ENCODE measurements at places on chromosomes 5 and 9.

GRCh38 chr9:101486693-101487442 is 46.8 kb upstream of the RNF20 start:
- no peak for DNase-seq

DNA sequence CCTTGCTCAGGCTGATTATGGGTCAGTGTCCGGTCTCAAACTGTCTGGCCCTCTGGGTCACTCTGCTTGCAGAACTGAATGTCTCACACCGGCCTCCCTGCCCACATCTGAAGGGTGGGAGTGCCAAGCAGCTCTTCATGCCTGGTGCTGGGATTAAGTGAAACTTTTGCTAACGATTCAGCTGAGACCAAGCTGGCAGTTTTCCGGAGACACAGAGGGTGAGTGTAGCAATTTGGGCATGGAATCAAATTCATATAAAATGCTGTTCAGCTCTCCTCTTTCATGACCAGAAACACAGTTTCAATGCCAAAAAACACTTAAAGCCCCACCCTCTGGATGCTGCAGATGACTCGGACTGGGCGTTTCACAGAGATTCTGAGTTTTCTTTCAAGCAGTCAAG is 207.5 kb downstream of the NXNL2 start:
- no peak for DNase-seq

DNA sequence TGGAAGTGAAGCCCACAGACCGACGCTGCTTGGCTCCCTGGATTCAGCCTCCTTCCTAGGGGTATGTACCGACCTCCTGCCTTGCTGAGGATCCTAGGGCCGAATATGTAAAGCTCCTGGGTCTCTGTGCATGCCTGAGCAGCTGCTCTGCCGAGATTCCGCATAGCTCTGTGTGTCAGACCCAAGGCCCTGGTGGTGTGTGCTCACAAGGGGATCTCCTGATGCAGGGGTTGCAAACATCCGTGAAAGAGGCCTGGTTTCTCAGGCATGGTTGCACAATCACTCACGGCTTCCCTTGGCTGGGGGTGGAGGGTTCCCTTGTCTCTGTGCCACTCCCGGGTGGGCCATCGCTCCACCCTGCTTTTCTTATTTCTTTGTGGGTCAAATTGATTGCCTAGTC is 19.9 kb upstream of the SVEP1 start:
- no peak for DNase-seq

- no peak for DNase-seq
Measured at GRCh38 chr5:168792678-168793077, 213.5 kb upstream of the PANK3 start.

GRCh38 chr5:33690374-33691135 is 201.2 kb downstream of the ADAMTS12 start:
- DNase-seq = no peak

Measured in effector CD4-positive, alpha-beta T cell (primary cell).